ENCODE measurements at places on chromosomes 12 and 14. TPM values are rescaled to one million over a fixed set of nuclear protein-coding genes. Genes with fewer than 3 reads are reported as not detected.

TAS2R8 gene
- not detected for total RNA-seq

GRCh38 chr14:56300495-56300894 is 182.3 kb downstream of the PELI2 start:
- H3K27ac ChIP-seq: no peak overlapping the region
- no peaks in the 10 kb centered on the region for H3K36me3 ChIP-seq
- H3K4me3 ChIP-seq: no peak overlapping the region

- no peak overlapping the region for H3K4me3 ChIP-seq
- no peaks in the 10 kb centered on the region for H3K36me3 ChIP-seq
- no peaks in the 10 kb centered on the region for H3K4me1 ChIP-seq
- no peaks in the 10 kb centered on the region for H3K27me3 ChIP-seq
- DNase-seq: no peak
Observed at GRCh38 chr12:21248679-21249078, 86.0 kb downstream of the SLCO1A2 start.

CACNA2D4 gene
- 12.9 TPM for total RNA-seq

DNA sequence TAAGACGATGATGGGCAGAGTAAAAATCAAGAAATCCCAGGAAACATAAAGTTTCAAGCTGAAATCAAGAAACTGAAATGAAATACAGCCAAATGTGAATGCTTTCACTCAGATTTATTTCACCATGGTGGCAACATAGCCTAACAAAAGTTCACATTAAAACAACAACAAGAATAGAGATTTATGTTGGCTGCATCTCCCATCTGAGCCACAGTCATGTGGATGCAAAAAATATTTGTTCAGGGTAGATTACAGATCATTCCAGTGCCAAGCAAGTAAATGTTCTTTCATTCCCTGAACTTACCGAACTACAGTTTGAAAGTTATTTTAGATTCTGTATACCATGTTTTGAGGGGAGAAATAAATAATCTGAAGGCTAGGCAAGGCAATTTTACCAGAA is 159.9 kb upstream of the TMTC1 start:
- no peak overlapping the region for H3K27ac ChIP-seq
- no peaks in the 10 kb centered on the region for H3K27me3 ChIP-seq
- H3K4me1 ChIP-seq: no peaks in the 10 kb centered on the region
- no peak for DNase-seq
- H3K36me3 ChIP-seq: no peaks in the 10 kb centered on the region
- H3K4me3 ChIP-seq: no peak overlapping the region

TMEM52B gene
- total RNA-seq: not detected

DNA sequence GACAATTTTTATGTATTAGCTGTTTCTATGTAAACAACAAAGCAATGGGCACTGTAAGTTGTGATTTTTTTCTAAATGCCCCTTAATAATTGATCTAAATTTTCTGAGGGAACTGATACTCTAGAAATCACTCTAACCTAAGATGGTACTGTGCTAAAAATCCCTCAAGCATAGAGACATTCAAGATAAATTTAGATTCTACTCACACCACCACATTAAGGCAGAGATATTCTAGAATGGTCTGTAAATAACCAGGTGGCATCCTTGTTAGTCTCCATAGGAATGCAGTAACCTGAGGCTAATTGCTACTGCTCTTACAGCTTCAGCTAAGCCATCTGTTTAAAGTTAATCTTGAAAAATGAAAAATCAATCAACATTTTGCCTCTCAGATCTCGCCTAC is 87.3 kb downstream of the SLC41A2 start:
- no peak overlapping the region for H3K4me3 ChIP-seq
- no peak for DNase-seq
- H3K4me1 ChIP-seq: peaks cover 10% of the 10 kb centered on the region
- H3K36me3 ChIP-seq: no peaks in the 10 kb centered on the region

TMPRSS12 gene
- not detected for total RNA-seq

TAS2R7 gene
- total RNA-seq: not detected

GRCh38 chr12:122946690-122947341 is 19.4 kb downstream of the ABCB9 start:
- peak; percentile 76 for DNase-seq
- H3K36me3 ChIP-seq: no peaks in the 10 kb centered on the region
- peak overlapping the region; percentile 67 for H3K27ac ChIP-seq
- H3K4me1 ChIP-seq: peaks cover 34% of the 10 kb centered on the region
- H3K4me3 ChIP-seq: no peak overlapping the region
- H3K27me3 ChIP-seq: peaks cover 2% of the 10 kb centered on the region

TOMM20L gene
- not detected for total RNA-seq

CCDC198 gene
- total RNA-seq: not detected

Measured in activated CD4-positive, alpha-beta T cell treated with anti-CD3 and anti-CD28 coated beads, Interleukin-2, amount 10 ng/mL, durations not matched to agents 7 days and 5 days (primary cell).